HFFc6 (cell line): ENCODE measurements at places on chromosomes 13 and 19. TPM values are rescaled to one million over a fixed set of nuclear protein-coding genes. Genes with fewer than 3 reads are reported as not detected.

GRCh38 chr13:29164116-29164515, 344.0 kb downstream of the MTUS2 start:
- no peak for DNase-seq

DNA sequence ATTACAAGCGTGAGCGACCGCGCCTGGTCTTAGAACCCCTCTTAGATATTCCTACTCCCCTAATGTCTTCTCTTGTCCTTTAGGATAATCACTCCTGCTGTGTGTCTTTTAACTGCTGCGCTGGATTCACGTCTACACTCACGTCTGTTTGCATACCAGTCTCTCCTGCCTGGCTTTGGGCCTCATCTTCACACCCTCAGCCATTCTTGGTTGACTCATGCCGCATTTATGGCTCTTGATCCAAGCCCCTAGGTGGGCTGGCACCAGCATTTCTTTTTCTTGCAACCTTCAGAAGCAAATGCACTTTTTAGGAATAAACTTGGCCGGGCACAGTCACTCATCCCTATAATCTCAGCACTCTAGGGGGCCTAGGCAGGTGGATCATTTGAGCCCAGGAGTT, 22.7 kb downstream of the MYO9B start:
- no peak for DNase-seq

- no peak for DNase-seq
Observed at GRCh38 chr19:35355791-35356460, 2.3 kb upstream of the FFAR3 start.

- DNase-seq: no peak
Observed at GRCh38 chr19:56156768-56157167, 15.7 kb downstream of the ZNF444 start.

ARL11 gene
- total RNA-seq: not detected in 3 replicates

OR10H1 gene
- not detected in 3 replicates for total RNA-seq
